ENCODE measurements at places on chromosomes 1 and 21. TPM values are rescaled to one million over a fixed set of nuclear protein-coding genes. Genes with fewer than 3 reads are reported as not detected.
A peak's percentile ranks its signal among the peaks of the same experiment; 100 is the strongest.

DNA sequence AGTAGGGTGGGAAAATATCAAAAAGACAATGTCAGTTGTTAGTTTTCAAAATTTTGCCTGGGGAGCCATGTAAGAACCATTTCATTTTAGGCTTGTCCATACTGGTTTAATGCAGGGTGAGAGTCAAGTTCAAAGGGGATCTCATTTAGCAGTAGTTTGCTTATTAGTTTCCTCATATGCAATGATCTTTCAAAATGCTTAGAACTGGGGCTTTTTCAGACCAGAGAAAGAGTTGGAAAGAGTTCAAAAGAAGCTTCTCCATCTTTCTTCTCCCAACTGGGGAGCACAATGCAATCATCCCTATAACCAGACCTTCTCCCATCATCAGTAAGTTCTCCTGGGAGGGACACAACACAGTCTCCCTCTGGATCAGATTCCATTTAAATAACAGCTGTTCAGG lies 16.5 kb upstream of the SLC30A1 start:
- no peak for DNase-seq

GRCh38 chr1:61921435-61921834 lies 179.2 kb downstream of the PATJ start:
- DNase-seq: no peak

DNA sequence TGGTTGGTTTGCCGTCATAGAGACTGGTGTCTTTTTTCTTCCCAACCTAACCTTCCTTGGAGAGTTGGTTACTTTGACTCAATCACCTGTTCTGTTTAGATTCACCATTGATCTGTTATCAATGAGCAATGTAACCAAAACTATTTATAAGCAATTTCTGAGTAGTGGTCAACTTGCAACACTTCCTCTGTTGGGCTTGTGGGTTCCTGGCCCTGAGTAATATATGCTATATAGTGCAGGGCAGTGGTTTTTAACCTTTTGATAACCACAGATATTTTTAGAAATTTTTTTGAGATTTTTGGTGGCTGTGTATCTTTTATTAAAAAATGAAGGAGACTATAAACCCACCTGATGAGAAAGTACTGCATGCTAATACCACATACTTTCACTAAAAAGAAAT lies 9.4 kb upstream of the XCL1 start:
- DNase-seq: no peak

- no peak for DNase-seq
Observed at GRCh38 chr1:170562646-170563338, 30.8 kb downstream of the GORAB start.

GRCh38 chr1:44642255-44642654 lies 32.0 kb downstream of the TMEM53 start:
- no peak for DNase-seq

DNA sequence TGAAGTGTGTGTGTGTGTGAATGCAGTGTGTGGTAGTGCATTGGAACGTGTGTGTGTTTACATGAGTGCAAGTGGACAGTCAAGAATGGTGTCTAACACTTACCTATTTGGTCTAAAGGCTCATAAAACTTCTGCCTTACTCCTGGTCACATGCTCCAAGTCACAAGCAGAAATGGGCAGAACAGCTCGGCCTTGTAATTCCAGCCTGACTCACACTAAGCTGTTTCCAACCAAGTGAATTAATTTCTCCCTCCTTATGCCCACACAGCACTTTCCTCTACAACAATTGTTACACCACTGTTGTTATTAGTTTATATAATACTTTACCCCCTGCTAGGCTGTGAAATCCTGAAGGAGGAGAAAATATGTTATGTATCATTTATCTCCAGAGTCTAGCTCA lies 43.8 kb downstream of the DDR2 start:
- no peak for DNase-seq

GRCh38 chr1:19798486-19799229 lies 1.1 kb downstream of the TMCO4 start:
- DNase-seq: no peak

- peak; percentile 86 for DNase-seq
Observed at GRCh38 chr1:155043301-155043702, 7.8 kb upstream of the ADAM15 start.

DNA sequence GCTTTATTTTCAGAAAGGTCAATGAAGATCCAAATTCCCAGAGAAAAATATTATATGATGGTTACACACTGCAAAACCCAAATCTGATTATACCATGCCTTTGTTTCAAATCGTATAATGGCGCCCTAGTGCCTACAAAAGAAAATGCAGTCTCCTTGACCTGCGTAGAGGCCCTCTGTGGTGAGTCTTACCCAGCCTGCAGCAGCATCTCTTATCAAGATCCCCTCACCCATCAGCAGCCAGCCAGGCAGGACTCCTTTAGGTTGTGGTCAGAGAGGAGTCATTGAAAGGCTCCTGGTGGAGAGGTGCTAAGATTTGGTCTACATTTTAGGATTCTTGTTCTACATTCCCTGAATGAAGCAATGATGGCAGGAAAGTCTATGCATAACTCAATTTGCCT lies 23.7 kb upstream of the DAB1 start:
- no peak for DNase-seq

GRCh38 chr1:21468599-21468998 lies 28.7 kb downstream of the NBPF3 start:
- no peak for DNase-seq

GRCh38 chr1:183907070-183907469 lies 102.2 kb downstream of the RGL1 start:
- DNase-seq: no peak

- peak; percentile 75 for DNase-seq
Observed at GRCh38 chr1:200038981-200039848, 11.7 kb downstream of the NR5A2 start.

- DNase-seq: no peak
Observed at GRCh38 chr1:226485192-226485591, 63.4 kb upstream of the STUM start.

DNA sequence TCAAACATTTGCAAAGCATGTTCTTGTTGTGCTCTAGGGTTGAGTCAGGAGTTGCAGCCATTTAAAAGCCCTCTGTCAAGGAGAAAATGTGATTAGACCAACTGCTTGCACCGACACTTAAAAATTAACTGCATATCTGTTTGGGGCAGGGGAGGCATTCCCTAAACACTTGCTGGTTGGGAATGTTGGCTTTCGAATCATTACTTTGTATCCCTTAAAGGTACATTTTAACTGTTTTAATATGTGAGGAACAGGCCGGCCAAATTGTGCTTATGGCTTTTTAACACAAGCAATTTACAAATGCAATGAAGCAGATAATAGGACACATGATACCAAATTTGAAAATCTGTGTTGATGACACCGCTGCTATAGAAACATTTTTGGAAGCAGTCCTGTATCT lies 159.1 kb downstream of the LHX8 start:
- no peak for DNase-seq

DNA sequence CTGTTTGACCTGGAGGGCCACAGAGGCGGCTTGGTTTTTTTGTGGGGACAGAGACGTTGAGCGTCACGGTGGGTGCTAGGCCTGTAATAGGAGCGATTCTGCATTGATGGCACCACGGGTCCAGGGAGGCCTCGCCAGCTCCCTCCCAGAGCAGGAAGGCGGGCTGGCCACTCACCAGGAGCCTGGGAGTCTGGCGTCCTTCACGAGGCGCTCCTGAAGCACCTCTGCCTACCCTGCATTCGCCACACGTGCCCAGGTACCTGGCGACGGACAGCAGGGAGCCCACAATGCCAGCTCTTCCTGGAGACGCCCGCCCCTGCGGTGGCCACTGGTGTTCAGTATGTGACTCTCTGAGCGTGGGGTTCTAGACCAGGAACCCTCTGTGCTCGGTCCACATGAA lies 69.9 kb upstream of the TRAPPC10 start:
- DNase-seq: peak; percentile 27

DNA sequence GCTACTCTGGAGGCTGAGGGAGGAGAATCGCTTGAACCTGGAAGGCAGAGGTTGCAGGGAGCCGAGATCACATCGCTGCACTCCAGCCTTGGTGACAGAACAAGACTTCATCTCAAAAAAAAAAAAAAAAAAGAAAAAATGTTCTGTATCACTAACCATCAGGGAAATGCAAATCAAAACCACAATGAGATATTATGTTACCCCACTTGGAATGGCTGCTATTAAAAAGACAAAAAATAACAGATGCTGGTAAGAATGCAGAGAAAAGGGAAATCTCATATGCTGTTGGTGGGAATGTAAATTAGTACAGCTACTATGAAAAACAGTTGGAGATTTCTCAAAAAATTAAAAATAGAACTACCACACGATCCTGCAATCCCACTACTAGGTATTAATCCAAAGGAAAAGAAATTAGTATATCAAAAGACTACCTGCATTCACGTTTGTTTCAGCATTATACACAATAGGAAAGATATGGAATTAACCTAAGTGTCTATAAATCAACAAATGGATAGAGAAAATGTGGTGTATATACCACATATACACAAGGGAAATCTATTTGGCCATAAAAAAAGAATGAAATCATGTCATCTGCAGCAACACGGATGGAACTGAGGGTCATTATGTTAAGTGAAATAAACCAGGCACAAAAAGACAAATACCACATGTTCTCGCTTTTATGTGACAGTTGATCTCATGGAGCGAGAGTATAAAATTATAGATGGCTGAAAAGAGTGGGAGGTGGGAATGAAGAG lies 62.6 kb downstream of the ABL2 start:
- DNase-seq: no peak

GRCh38 chr1:225877580-225877979 lies 4.6 kb downstream of the TMEM63A start:
- peak; percentile 80 for DNase-seq

DNA sequence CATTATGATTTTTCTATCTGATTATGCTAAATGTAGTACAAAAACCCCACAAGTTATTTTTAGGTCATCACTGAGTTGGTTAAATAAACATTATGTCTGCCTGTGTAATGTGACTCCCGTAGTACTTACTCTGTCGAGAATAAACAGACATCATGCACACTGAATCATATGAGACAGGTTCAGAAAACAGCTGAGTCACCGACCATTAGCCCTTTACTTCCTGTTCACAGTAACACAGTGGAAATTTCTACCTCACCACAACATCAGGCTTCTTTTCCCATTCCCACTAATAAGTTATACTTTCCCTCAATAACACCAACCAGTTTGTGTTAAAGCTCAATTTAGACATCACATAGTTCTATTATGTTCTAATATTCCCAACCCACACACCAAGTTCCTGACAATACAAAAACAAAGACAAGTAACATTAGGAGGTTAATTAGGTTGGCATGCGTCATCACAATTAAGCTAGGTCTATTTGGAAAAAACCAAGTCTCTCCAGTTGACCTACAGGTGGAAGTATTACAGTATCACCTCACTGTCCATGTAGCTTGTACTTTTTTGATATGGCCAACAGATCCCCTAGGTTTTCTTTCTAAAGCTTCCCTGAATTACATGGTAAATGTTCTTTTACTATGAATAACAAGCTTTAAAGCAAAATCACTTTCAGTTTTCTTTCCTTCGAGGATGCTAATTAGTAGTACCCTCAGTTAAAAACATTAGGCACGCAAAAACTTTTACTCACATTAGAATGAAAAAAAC lies 154.2 kb downstream of the EIF4G3 start:
- DNase-seq: no peak

GRCh38 chr1:116952738-116953275 lies 43.1 kb downstream of the PTGFRN start:
- DNase-seq: no peak

GRCh38 chr1:183379951-183380350 lies 38.2 kb downstream of the NMNAT2 start:
- DNase-seq: no peak

DNA sequence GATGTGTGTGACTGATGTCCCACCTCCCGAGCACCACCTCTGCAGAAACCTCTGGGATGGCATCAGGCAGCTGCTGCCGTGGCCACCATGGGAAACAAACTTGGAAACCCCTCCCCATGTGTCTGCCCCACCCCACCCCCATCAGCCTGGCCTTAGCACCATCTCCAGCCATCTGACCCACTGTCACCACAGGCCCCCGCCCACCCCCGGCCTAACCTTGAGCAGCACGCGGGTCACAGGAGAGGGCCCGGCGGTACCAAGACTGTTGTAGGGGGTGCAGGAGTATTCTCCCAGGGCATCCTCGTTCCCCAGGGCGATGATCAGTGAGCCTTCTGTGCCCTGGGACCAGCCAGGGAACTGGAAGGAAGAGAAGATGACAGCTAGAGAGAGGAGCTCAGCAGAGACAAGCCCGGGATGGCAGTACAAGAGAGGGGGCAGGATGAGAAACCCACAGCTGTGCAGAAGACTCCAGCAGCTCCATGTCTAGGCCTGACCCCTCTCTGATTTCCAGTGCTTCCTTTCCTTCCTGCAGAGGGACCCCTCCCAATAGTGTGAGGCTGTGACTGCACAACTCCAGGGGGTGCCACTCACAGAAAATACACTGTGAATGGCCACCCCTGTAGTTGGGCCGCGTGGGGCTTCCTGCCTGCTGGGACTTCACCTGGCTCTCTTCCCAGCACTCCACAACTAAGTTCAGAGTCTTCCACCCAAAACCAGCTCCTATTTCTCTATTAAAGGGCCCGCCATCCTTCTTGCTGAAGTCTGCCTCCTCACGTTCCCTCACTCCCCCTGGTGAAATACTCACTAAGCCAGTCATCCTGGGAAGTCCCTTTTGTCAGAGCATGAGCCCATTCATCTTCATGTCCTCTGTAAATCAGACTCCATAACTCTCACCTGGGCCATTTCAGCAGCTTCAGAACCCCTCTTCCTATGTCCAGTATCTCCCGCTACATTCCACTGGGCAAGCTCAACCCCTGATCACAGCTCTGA lies 7.3 kb upstream of the TAGLN2 start:
- peak; percentile 20 for DNase-seq

DNA sequence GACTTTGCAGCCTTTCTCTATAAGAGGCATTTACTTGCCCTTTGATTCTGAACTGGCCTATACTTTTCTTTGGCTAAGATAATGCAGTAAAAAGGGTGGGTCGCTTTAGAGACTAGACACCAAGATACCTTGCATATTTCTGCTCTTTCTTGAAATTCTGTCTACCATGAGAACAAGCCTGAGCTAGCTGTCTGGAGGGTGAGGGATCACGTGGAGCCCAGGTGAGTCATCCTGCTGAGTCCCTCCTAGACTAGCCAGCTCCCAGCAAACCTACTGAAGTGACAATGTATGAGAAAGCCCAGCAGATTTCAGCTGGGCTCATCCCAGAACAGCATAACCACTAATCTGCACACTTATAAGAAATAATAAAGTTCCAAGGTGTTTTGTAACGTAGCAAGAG lies 408.0 kb upstream of the KAZN start:
- DNase-seq: no peak

DNA sequence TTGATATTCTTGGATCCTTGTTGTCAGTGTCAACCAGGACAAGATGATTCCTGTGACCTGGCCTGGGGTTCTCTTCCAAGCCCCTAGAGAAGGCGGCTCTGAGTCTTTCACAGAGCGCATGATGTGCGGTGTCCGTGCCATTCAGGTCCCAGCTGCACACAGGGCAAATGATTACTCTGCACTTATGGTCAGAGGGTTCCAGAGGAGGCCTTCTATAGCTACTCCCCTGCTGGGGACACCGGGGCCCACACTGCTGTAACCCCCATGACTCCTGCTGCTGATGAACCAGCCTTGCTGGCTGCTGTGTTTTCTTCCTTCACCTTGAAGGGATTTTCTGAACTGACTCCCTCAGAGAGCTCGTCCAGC lies 1.5 kb downstream of the PTGFRN start:
- no peak for DNase-seq

- no peak for DNase-seq
Observed at GRCh38 chr1:213779228-213779627, 208.5 kb upstream of the PROX1 start.

Gene FCRL6
- total RNA-seq: 0.41 TPM

Gene CYP4X1
- 1.2 TPM for total RNA-seq

Gene LCE1B
- total RNA-seq: not detected

Gene ASTN1
- 0.10 TPM for total RNA-seq

Gene GSTM5
- 6.1 TPM for total RNA-seq

Gene SPATA21
- 0.22 TPM for total RNA-seq

Gene CRP
- not detected for total RNA-seq

Gene CFAP74
- 0.06 TPM for total RNA-seq
